Activated naive CD8-positive, alpha-beta T cell treated with anti-CD3 and anti-CD28 coated beads, Interleukin-2, amount 10 ng/mL, durations not matched to agents 7 days and 5 days (primary cell): ENCODE measurements at places on chromosomes 7 and 10.

GRCh38 chr7:82705517-82706260 is 262.1 kb upstream of the CACNA2D1 start:
- no peak for DNase-seq

DNA sequence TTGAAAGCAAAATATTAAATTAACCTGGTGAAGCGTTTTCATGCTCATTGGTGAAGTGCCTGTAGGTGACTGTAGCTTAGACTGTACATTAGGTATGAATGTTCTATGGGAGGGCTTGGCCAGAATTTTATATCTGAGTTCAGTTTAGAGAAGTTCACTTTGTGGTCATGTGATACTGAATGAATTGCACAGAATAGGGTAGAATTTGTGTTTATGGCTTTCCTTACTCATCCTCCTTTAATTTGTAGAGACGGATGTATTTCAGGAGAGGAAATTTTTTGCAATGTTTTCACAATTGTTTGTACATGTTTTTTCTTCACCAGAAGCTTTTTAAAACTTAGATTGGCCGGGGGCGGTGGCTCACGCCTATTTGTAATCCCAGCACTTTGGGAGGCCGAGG is 32.3 kb downstream of the REEP3 start:
- no peak for DNase-seq

- no peak for DNase-seq
These were observed 63.7 kb downstream of the PRSS58 start for GRCh38 chr7:142194201-142194600.

DNA sequence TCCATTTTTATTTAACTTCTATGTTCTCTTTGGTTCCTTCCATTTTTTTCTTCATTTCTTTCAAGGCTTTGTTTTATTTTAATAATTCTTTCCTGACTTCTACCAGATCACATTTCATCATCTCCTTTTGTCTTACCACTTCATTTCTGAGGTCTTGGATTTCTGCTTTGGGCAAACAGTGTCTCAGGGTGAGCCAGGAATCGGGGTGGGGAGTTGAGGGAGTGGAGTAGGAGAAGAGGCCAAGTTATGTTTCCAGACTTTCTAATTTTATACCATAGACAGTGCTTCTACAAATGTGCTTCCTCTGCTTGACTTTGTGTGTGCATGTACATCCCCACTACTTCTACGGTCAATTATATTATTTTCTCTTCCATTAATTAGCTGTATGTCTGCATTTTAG is 112.1 kb downstream of the PRKG1 start:
- DNase-seq: no peak

DNA sequence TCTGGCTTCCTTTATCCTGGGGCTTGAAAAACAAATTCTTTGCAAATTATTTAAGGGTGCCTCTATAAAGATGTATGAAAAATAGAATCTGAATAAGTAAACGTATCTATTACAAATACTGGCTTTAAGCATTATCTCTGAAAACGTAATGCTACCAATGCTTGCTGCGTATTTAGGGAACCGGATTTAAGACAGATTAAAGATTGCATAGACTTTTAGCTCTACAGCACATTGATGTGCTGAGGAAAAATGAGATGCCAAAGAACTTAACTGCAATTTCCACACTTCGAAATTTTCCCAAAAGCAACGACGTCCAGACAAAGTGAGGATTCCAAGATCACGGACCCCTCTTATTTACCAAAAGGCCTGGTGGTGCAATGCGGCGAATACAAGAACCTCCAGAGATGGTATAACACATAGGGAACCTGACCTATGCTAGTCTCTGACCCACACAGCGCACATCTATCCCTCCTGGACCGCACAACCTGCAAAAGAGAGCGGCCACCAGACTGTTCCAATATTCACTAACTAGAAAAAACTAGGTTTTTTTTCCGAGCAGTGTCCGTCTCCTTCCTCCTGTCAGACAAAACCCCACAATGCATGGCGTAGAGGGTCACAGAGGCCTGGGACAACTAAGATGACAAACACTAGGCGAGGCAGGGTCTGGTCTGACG is 34.3 kb upstream of the PHF14 start:
- DNase-seq: no peak

- no peak for DNase-seq
These were observed 152.0 kb downstream of the RPS24 start for GRCh38 chr10:78185693-78186055.

DNA sequence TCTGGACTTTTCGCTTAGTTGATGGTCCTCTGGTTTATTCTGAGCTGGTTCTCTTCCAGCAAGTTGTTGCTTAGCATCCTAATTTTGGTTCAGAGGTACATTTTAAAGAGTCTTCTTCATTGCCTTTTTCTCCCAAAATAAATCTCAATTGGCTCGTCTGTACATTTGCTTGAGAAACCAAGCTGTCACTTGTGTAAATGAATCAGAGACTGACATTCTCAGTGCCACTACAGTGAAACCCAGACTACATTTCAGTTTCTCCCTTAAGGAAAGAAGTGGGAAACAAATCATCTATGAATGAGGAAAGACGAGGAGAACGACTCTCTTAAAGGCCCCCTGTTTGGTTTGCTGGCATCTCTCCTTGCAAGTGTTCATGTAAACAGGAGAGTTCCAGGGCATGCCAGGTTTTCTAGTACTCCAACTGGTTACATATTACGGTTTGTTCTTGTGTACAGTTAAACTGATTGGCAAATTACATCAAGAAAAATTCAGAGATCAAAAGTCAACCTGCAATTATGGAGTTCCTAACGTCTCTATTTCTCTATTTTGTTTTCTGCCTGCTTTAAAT is 654.6 kb downstream of the SH2D4B start:
- no peak for DNase-seq

DNA sequence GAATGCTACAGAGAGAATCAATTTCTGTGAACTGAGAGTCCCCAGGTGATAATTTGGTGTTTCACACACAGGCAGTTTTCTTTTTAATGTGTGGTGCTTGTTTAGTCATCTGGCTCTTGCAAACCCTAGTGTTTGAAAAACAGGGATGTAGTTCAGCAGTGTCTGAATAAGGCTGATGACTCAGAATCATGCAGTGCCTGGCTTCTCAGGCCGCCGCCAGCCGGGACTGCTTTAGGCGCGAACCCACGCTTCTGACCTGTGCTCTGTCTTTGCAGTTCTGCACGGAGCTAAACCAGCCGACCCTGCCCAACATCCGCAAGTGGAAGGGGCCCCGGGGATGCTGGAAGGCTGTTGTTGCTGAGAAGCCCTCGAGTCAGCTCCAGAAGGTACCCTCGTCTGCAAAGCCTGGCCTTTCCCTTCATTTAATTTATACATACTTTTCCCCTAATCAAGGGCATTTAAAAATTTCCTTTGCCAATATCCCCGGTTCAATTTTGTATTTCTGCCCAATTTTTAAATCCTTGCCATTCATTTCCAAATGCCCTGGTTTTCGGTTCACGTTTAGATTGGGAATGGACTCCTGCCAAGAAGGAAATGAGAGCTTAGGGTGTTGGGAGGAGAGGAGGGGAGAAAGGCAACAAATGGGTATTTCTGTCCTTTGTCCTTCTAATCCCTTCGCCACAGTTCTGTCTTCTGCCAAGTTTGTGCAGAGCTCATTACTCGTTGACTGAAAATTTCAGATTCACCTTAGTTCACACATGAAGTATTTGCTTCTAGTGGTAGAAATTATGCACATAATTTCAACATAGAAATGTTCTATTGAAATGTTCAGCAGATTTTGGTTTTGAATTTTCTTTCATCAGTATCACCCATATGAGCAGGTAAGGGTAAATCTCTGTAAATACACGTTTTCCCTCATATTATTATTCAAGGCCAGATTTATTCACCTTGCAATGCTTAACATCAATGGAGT is 108.5 kb upstream of the ANLN start:
- DNase-seq: no peak

- DNase-seq: no peak
These were observed 190.7 kb upstream of the TAC1 start for GRCh38 chr7:97541188-97541587.

GRCh38 chr10:18368682-18369081 is 228.5 kb downstream of the CACNB2 start:
- DNase-seq: no peak

- no peak for DNase-seq
These were observed 572.4 kb downstream of the ATRNL1 start for GRCh38 chr10:115665549-115665948.

GRCh38 chr7:11077816-11078215 is 104.1 kb downstream of the PHF14 start:
- no peak for DNase-seq

GRCh38 chr10:126080879-126081411 is 184.6 kb downstream of the FANK1 start:
- no peak for DNase-seq

- no peak for DNase-seq
These were observed at the start of gene YWHAG for GRCh38 chr7:76358481-76359110. Gene YWHAG (minus strand): TSS chr7:76358991. CDS start chr7:76358808, 183 bp downstream.

GRCh38 chr10:99520847-99521764 is 11.6 kb upstream of the NKX2-3 start:
- no peak for DNase-seq

- DNase-seq: no peak
These were observed 139.9 kb downstream of the TNS3 start for GRCh38 chr7:47441796-47442604.

- DNase-seq: no peak
These were observed 12.3 kb downstream of the ESYT2 start for GRCh38 chr7:158816995-158817394.

GRCh38 chr7:97401398-97401797 is 283.9 kb downstream of the SDHAF3 start:
- no peak for DNase-seq

DNA sequence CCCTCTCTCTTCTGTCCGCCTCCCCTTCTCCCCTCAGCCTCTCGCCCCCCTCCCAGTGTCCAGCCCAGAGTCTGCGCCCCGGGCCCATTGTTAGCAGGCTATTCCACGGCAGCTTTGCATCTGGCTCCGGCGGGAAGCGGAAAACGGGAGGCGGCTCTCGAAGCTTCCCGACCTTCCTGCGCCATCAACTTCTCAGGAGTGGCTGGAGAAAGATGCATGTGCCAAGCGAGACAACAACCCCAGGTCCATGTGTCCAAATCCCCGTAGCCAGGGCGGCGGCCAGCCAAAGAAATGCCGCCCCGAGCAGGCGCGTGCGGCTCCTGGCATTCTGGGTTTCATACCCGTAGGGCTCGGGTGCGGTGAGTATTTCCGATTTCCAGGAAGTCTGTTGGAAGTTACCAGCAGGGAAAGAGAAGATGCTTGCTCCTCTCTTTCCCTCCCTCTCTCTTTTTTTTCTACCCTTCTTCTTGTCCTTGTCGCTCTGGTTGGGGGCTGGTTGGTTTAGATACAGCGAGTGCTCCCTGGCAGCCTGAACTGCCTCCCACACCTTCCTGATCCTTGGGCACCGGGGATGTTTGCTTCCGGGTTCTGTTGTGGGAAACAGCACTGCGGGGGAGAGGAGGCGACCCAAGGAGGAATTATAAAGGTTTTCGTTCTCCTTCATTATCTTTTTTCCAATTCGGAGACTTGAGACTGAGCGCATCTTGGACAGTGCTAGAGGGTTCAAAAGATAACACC is 1.2 kb upstream of the HOXA2 start:
- no peak for DNase-seq

GRCh38 chr10:79441433-79441832 is 4.0 kb downstream of the ZCCHC24 start:
- DNase-seq: no peak

DNA sequence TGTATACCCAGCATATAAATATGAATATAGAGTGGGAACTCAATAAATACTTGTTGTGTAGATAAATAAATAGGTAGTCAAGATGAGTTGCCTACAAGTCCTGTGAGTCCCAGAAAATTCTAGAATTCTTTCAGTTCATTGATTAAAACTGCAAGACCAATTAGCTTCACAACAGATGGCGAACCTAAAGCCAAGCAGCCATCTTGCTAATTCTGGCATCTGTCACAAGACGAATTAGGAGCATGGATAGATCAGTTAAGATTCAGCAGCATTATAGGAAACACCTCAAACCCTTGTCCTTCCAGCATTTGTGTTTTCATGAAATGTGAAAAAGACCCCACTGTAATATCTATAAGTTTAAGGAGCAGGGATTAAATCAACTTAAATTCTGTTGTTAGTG is 552.7 kb downstream of the MAGI2 start:
- DNase-seq: no peak

DNA sequence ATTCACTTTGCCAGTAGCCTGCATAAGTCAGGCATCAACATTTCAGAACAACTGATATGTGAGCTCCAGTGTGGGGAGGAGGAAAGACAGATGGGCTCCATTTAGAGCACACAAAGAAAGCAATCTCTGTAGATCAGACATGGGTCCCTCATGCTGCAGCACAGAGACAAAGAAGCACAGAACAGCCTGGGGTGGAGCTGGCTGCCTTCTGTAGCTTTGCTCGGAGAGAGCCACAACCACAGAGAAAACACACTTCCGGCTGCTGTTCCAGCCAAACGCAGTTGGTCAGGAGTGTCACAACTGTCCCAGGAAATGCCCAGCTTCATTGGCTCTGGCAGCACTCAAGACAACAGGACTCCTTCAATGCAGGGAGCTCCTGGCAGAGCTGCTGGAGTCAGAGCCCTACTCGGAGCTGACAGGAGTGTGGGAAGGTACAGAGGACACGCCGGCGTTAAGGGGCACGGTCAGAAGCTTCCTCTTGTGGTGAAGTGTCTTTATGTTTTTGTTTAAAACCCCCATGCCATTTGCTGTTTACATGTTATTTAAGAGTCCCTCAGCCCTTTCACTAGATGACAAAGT is 494.4 kb downstream of the TCERG1L start:
- no peak for DNase-seq

- no peak for DNase-seq
These were observed 162.0 kb upstream of the HABP2 start for GRCh38 chr10:113390896-113391295.

GRCh38 chr10:30897547-30897946 is 134.1 kb downstream of the ZNF438 start:
- DNase-seq: no peak

GRCh38 chr7:143256932-143257331 is 6.3 kb upstream of the GSTK1 start:
- no peak for DNase-seq

DNA sequence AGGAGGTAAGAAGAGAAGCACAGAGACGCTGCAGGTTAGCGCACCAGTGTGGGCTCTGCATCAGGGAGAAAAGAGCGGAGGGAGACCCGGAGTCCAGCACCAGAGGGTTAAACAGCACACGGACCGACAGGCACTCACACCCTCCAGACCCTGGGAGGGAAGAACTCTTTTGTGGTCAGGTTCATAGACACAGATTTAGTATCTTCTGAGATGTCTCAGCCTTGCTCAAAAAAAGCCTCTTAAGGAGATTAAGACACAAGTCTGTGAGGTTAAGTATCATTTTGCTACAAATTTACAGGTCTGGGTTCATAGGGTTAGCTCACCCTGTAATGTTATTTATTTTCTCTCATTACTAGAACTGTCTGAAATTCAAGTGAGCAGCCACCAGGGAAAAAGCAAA is 16.8 kb upstream of the NDST2 start:
- no peak for DNase-seq
